CD4-positive, alpha-beta T cell treated with Interleukin-4 for 4 hours (primary cell): ENCODE measurements at places on chromosomes 12 and 14.

- DNase-seq: no peak
These were observed 119.6 kb downstream of the GCH1 start for GRCh38 chr14:54782751-54783659.

GRCh38 chr12:108400900-108401480 is 61.9 kb upstream of the CMKLR1 start:
- no peak for DNase-seq

DNA sequence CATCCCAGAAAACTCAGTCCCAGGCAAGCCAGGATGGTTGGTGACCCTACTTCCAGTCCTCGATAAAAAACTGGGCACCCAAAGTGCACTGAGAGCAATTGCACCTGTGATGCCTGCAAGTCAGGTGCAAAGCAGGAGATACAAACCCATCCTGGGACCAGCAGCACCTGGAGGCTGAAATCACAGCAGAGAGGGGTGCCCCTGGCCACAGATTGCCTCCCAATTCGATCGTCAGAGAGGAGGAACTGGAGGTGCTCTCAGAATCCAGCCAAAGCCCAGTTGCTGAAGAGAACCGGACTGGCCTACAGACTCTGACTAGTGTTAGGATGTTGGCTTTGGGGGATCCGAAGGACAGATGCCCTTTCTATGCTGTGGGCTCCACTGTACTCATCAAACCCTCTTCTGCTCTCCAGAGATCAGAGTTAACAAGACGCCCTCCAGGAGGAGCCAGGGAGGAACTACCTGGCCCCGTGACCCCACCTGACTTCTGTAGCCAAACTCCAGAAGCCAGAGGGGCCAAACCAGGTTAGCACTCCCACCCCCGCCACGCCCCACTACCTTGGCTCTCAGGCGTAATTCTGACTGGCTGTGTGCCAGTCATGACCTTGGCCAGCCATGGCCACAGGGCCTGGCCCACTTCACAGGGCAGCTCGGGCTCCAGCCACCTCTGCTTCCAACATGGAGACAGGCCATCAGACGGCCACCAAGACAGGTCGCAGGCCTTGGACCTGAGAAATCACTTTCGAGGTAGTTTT is 284.5 kb upstream of the RTL1 start:
- DNase-seq: no peak

GRCh38 chr14:75051556-75051899 is 261 bp upstream of the MLH3 start:
- no peak for DNase-seq

DNA sequence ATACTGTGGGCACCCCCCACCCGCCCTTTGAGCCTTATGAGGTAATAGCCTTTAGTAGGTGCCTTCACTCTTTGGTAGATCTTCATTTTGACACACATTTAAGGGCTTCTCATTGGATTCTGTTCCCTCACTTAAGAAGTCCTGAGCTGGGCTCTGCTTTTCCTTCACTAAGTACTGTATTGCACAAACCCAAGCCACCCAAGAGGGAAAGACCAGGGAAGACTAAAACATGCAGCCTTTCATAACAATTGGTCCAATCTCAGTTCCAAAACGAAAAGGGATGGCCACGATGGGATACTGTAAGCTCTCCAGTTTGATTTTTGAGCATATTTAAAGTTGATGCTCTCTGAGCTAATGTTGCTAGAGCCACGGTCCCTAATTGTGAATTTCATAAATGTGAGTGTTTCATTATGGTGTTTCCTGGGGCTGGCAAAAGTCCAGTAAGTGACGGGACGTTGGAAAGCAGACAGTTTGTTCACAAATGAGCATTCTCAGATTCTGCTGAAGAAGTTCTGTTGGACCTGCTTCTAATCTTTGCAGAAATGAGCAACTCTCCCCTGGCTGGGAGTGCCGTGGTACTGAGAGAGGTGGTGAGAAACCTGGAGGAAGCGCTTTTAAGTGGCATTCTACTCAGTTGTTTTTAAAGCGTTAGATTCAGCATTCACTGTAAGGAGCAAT is 9.4 kb downstream of the SSPN start:
- DNase-seq: no peak

DNA sequence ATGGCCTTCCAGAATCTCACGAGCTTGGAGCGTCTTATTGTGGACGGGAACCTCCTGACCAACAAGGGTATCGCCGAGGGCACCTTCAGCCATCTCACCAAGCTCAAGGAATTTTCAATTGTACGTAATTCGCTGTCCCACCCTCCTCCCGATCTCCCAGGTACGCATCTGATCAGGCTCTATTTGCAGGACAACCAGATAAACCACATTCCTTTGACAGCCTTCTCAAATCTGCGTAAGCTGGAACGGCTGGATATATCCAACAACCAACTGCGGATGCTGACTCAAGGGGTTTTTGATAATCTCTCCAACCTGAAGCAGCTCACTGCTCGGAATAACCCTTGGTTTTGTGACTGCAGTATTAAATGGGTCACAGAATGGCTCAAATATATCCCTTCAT is 92.2 kb downstream of the FLRT2 start:
- DNase-seq: no peak

- peak; percentile 95 for DNase-seq
These were observed 22.1 kb upstream of the NINJ2 start for GRCh38 chr12:685388-685787.

DNA sequence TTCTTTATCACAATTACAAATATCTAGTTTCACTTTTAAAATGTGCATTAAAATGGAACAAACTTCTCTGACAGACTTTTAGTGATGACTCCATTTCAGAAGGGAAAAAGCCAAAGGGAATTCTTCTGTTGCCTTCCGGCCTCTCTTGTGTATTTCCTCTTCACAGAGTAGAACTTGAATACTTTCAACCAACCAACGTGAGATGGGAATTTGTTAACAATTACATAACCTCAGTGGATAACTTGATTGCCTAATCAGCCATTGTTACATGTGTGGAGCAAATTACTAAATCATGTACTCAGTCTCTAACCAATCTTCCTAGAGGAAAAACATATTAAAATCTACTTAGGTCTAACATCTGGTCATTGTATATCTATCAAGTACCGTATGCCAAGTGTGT is 291.1 kb downstream of the SYT1 start:
- no peak for DNase-seq

DNA sequence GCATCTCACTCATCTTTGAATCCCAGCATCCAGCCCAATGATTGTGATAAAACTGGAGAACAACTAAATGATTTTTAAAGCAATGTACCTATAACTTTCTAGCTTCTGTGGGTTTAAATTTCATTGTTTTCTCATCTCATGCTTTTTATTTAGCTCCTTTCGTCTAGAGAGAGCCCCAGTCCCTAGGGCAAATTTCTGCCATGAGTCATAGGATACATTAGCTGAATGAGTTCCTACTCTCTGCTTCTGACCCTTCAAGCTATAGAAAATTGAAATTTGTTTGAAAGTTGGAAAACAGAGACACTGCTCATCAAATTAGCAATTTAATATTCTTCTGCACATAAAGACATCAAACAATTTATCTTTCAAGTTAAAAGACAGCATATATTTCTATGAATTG is 113.9 kb downstream of the KIF21A start:
- no peak for DNase-seq

DNA sequence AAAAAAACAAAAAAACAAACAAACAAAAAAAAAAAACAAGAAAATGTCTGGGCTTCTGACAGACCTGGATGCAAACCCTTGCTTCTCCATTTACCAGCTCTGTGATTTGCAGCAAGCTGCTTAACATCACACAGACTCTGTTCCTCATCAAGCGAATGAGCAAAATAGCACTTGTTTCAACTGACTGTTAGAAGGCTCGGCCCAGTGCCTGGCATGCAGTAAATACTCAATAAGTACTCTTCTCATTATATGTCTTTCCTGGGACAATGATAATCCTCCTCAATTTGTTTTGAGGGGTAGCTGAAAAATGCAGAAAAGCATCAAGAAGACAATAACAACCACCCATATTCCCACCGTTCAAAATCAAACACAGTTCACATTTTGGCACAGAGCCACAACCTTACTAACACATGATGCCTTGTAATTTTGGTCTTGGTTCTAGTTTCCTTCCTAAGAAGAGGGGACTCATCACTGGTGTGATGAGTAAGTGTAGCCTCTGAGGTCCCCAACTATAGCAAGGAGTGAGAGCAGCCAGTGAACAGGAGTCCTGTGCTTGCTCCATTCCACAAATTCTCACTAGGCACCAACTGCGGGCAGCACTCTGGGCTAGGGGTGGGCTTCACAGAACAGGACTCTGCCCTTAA is 60.4 kb downstream of the TTC7B start:
- DNase-seq: no peak

DNA sequence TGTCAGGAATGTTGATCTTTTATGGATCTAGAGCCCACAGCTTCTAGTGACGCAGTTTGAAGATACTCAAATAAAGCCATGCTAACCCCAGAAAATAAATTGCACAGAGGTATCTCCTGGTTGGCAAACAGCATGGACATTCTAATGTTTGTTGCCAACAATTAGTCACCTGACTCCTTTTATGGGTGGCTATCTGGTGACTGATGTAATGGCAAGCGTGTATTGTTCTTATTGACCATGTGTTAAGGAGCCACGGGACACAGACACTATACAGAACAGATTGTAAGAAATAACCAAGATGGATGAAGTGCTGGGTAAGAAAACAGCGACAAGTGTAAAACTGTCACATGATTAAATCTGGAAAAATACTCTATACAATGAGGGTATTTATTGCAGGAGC is 401.3 kb upstream of the PDE3A start:
- no peak for DNase-seq

DNA sequence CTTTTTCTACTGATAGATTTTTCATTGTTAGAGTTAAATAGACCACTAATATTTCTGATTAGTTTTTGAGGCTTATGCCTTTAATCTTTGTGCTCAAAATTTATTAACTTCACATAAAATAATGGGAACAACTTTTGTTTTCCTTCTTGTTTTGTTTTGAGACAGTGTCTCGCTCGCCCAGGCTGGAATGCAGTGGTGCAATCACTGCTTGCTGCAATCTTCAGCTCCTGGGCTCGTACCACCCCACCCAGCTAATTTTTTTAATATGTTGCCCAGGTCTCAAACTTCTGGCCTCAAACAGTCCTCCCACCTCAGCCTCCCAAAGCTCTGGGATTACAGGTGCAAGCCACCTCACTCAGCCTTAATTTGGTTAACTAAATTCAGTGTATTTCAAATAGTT is 16.8 kb downstream of the SCFD1 start:
- DNase-seq: no peak

- DNase-seq: no peak
These were observed 76.0 kb downstream of the PRIMA1 start for GRCh38 chr14:93712079-93712837.

GRCh38 chr12:39442831-39443080 is 164 bp downstream of the KIF21A start:
- DNase-seq: no peak

DNA sequence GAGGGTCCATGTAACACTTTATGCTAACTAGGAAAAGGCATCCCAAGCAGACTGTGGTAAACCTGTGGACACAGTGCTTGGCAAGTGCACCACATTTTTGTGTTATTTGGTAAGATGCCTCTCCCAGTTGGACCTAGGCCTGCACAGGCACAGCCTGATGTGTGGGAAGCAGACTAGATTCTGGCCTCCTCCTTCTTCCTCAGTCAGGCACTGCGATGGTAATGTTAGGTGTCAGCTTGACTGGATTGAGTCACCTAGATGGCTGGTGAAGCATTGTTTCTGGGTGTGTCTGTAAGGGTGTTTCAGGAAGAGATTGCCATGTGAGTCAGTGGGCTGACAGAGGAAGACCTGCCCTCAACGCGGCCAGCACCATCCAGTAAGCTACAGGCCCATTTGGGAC is 25.3 kb upstream of the RHOJ start:
- DNase-seq: no peak

DNA sequence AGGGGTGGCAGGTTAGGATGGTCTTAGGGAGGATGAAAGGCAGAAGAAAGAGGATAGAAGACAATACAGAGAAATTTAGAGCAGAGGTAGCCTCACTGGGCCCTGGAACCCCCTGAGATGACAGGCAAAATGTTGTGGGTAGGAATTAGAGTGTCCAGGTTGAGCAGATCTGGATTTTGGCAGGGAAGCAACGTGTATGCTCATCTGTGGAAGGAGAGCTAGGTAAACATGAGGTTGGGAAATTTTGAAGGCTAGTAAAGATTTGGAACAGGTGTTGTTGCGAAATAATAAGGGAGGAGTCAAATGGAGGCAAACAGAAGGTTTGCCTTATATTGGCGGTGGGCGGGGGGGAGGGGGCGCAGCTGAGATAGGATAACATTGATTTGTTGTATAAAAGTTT is 5.3 kb downstream of the HSD17B6 start:
- no peak for DNase-seq

- no peak for DNase-seq
These were observed 10.5 kb downstream of the TTC8 start for GRCh38 chr14:88834883-88835431.

DNA sequence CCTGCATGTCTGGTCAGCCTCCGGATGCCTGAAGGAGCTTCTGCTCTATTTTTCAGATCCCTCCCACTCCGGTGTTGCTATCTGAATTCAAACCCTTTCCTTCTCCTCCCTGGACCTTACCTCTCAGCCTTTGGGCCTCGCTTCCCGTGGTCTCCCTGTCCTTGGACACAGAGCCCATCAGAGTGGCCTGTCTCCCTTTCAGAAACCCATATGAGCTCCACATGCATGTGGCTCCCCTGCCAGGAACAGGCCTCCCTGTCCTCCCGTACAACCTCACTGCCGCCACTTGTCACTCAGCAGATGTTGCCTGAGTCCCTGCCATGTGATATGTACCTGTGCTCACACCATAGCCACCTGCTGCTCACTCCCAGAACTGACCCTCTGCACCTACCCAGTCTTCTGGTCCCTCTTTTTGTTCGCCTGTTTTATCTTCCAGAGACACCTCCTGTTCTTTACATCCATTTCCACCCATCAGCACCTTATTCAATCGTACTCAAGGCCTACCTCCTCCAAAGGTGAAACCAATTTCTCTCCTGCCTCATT is 182.5 kb downstream of the ZFP36L1 start:
- no peak for DNase-seq

GRCh38 chr12:105507311-105508038 is 177.0 kb downstream of the C12orf75 start:
- no peak for DNase-seq

GRCh38 chr14:23323838-23324454 is 2.7 kb downstream of the PABPN1 start:
- no peak for DNase-seq

DNA sequence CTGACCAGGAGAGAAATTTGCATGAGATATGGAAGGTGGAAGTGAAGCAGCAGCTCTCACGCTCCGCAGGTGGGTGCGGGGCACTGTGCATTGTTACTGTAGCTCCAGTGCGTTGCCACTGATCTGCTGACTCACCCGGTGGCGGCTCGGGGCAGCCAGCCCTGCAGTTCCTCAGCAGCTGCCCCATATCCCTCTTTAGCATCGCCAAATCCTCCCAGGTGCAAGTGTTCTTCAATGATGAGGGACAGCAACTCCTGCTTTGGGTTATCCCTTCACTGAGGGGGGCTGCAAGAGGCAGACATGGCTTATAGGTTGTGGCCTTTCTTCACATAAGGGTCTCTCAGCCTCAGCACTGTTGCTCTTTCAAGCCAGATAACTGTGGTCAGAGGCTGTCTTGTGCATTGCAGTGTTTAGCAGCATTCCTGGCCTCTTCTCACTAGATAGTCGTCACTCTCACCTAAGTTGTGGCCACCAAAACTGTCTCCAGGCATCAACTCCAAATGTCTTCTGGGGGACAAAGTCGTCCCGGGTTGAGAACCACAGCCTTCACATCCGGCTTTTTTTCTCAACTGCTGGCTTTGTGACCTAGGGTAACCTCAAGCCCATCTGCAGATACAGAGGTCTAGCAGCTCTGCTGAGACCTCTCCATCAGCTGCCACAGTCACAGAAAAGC is 180.8 kb downstream of the EFCAB11 start:
- DNase-seq: peak; percentile 52

GRCh38 chr12:30988646-30989286 is 62.2 kb downstream of the TSPAN11 start:
- no peak for DNase-seq

GRCh38 chr14:32090686-32091085 is 13.6 kb downstream of the ARHGAP5 start:
- no peak for DNase-seq
